Cerebellar cortex (tissue), 1 donor: ENCODE measurements at places on chromosomes 7 and 10.

- no peak for DNase-seq
Measured at GRCh38 chr10:75375838-75376237, 25.7 kb downstream of the ZNF503 start.

- no peak for DNase-seq
Measured at GRCh38 chr7:147047696-147048095, 931.1 kb downstream of the CNTNAP2 start.

DNA sequence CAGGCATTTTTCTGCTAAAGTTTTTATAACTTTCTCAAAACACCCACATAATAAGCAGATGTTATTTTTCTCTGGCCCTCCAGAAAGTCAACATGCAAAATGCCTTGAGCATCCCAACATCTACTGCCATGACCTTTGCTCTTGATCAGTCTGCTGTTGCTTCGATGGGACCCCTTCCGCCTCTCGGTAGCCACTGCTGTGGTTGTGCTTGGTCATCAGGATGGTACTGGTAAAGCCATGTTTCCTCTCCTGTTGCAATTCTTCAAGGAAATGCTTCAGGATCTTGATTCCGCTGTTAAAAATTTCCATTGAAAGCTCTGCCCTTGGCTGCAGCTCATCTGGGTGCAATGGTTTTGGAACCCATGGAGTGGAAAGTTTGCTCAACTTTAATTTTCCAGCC, 533.0 kb downstream of the DNAJB6 start:
- no peak for DNase-seq

- no peak for DNase-seq
Measured at GRCh38 chr7:50281680-50282445, 22.7 kb upstream of the IKZF1 start.
